ENCODE measurements at places on chromosomes 12 and 14.
A peak's percentile ranks its signal among the peaks of the same experiment; 100 is the strongest.

DNA sequence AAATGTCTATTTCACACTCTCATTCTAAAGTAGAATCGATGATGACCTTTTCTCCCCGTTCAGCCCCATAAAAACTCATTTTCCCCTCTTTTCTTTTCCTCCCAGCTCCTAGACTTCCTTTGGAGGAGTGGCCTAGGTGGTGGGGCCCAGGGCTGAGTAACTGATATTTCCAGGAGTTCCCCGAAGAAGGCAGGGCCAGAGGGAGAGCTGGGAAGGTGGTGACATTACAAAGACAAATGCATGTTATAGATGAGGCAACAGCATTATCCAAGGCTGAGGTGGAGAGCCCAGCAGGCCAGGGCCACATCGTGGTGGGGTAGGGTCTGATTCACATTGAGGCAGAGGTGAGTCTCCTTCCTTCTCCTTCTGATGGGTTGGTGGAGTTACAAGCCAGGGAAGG, 22.2 kb upstream of the HDAC7 start:
- DNase-seq: no peak

GRCh38 chr12:104724992-104725585, 233.0 kb downstream of the SLC41A2 start:
- DNase-seq: no peak

DNA sequence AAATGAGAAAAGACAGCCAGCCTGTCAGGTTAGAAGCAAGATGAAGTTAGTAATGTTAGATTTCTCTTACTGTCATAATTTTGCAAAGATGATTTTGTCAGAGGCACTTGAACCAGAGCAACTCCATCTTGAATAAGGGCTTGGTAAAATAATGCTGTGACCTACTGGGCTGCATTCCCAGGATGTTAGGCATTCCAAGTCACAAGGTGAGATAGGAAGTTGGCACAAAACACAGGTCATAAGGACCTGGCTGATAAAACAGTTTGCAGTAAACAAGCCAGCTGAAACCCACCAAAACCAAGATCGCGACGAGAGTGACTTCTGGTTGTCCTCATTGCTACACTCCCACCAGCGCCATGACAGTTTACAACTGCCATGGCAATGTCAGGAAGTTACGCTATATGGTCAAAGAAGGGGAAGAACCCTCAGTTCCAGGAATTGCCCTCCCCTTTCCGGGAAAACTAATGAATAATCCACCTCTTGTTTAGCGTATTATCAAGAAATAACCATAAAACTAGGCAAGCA, 1313.5 kb upstream of the TMEM132C start:
- no peak for DNase-seq

GRCh38 chr14:23024612-23025075, 10.1 kb downstream of the PSMB5 start:
- DNase-seq: no peak

DNA sequence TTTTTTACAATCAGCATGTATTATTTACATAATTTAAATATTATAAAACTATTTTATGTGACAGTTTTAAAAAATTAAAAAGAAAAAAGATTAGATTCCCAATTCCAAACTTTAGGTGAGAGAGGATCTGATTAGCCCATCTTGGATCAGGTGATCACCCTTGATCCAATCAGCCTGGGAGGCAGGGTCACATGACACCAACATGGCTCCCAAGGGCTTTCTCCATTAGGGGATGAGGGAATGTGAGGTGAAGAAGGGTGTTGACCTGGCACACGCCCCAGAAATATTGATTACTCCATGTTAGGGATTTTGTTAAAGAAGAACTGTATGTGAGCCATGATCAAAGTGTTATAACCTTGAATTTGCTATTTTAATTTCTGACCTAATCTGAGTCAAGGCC, 225.4 kb downstream of the RBM19 start:
- no peak for DNase-seq

GRCh38 chr14:88085736-88086135, 80.8 kb downstream of the GPR65 start:
- no peak for DNase-seq

- no peak for DNase-seq
Observed at GRCh38 chr12:98951406-98951805, 306.3 kb downstream of the APAF1 start.

DNA sequence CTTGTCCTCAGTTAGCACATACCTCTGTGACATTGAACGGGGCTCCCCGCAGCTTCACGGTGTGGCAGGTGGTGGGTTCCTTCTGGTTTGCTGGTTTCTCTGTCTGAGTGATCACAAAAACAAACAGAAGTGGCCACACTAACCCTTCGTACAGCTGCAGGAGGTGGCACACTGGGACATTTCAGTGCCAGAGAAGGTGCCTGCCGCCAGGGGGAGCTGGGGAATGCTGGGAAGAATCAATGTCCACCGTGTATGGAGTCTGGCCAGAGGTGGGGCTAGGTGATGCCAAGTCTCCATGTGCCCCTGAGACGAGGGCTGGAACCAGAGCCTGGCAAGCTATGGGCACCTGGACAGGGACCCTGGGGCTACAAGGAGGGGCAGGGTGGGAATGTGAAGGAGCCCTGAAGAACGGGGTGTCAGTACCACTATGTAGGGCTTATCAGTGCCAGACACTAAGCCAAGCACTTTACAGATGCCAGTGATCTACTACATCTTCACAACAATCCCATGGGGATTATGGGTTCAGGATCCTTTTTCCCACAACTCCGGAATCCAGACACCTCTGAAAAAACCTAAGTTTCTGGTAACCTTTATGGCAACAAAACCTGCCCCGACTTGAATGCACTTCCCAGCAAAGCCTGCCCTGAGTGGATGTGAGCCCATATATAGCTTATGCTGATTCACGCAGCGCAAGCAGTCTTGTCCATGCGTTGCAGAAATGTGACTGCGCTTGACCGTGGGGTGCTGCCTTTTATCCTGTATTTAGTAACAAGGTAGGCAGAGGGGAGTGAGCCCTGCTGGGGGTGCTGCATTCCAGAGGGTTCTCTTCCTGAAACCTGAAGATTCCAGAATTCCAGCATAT, 10.8 kb downstream of the RBM19 start:
- DNase-seq: peak; percentile 13

DNA sequence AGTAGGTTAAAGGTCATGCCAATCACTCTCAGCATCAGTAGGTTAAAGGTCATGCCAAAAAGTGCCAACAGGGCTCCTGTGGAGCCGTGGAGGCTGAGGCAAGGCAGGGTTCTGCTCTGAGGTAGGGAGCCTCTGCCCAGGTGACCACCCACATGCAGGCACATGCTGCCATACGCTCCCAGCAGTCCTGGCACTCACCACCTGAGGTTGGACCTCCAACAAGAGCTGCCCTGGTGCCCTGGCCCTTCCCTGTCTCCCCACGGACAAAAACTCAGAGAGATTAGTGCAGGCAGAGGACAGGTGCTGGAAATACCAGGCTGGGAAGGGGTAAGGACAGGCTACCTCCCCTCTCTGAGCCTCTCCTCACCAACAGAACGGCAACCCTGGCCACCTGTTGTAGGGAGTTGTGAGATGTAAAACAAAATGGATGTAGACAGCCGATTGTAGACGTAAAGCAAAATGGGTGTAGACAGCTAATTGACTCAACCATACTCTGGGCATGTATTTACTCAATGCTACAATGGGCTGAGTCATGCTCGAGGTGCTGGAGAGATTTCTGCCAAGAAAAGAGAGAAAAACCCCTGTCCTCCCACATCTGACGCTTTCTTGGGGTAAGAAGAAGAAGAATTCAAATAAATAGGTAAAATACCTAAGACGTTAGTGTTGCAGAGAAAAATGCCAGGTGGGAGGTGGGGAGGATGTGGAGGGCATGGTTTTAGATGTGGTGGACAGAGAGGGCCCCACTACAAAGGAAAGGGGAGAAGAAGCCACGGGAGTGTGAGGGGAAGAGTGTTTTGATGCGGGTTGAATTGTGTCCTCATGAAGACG, 32.4 kb downstream of the LTBP2 start:
- DNase-seq: no peak

DNA sequence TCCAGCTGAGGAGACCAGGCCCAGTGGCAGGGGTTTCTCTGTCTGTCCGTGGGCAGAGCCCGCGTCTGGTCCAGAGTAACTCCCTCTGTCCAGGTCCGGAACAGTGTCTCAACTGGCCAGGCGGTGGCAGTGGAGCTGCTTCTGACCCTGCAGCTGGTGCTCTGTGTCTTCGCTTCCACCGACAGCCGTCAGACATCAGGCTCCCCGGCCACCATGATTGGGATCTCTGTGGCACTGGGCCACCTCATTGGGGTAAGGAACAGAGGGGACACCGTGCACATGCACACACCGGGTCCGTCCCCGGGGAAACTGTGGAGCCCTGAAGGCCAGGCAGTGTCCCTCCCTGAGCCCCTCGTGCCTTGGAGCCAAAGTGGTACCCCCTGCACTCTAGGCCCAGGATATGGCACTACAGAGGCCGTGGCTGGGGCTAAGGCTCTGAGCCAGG, 1.5 kb downstream of the AQP6 start:
- no peak for DNase-seq

DNA sequence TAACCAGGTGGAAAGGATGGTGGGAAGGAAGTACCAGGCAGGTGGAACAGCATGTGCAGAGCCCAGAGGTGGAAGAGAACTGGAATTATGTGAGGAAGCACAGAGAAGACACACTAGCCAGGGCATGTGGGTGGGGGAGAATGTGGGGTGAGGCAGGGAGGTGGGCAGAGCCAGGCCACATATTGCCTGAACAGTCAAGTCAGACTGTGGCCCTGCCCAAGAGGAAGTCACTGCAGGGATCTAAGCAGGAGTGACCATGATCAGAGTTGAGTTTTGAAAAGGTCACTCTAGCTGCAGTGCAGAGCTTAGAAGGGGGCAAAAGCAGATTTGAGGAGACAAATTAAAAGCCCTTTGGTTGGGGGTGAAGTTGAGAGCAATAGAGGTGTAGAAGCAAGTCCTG, 114.0 kb upstream of the SLC38A2 start:
- DNase-seq: no peak

DNA sequence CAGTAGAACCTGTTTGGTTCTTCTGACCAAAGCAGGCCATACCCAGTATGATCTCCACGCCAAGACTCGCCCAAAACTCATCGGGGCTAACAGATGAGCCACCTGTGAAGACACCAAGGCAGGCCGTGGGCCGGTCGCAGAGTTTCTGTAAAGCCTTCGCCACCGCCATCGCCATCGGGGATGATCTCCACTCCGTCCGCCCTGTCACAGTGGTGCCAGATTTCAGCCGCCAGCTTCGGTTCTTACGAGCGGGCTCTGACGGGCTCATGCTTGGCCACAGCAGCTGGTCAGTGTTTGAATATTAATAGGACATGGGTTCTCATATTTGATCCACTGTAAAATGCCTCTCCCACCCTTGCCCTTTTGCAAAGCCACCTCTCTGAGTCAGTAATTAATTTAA, 113.2 kb upstream of the TMEM132D start:
- no peak for DNase-seq

DNA sequence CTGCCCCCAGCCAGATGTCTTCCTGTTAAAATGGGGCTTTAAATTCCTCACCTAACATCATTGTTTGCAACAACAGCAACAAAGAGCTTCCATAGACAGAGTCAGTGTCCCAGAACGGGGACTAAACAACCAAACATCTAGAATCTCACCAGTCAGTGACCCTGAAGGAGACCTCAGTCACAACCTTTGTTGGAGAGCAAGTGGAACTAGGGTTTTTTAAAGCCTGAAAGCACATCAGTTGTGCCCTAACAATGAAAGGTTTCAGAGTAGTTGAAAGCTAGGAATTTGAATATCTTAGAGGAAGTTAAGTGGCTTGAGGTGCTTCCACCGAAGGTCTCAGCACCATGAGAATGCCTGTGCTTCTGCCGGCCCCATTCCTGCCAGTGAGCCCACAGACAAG, 5.0 kb upstream of the ALDH2 start:
- no peak for DNase-seq

DNA sequence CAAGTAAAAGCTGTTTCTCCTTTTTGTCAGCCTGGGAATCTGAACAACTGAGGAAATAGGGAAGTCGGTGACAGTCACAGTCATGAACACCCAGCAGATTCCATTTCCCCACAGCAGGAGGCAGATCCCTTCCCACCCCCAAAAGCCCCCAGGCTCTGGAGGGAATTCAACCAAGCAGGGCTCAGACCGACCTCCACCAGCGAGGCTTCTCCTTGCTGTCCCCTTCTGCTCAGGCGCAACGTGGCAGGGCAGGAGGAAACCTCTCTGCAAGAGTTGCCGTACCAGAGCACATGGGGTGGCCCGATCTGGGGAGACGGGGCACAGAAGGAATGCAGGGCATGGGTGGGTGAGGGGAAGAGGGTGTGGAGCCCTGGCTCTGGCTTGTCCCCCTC, 319 bp downstream of the GALNT6 start:
- no peak for DNase-seq

Data from COLO829 (cell line).